ENCODE measurements at places on chromosomes 7 and 10.

- no peak for DNase-seq
Observed at GRCh38 chr7:1352656-1353271, 106.5 kb downstream of the MICALL2 start.

GRCh38 chr10:20004087-20004523, 187.9 kb downstream of the PLXDC2 start:
- DNase-seq, result peak; percentile 3

DNA sequence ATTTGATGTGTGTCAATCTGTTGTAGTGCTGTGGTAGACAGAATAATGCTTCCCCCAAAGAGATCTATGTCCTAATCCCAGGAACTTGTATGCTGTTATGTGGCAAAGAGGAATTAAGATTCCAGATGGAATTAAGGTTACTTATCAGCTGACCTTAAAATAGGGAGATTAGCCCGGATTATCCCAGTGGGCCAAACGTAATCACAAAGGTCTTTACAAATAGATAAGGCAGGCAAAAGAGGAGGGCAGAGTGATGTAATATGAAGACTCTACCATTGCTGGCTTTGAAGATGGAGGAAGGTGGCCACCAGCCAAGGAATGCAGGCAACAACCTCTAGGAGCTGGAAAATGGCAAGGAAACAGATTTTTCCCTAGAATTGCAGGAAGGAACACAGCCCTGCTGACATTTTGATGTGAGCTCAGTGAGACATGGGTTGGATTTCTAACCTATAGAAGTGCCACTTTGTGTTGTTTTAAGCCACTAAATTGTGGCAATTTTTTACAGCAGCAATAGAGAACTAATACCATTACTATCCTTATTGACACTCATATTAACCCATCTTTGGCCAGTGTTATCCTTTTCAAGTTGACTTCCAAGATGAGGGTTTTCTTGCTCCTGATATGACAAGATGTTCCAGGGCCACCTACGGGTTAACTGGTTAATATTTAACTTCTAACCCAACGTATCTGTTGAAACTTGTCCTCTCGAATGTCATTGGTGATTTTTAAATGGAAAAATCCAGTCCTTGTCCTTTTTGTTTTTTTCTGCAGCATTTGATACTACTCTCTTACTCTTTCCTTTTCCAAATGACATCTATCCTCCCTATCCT, 29.3 kb downstream of the CYCS start:
- no peak for DNase-seq

DNA sequence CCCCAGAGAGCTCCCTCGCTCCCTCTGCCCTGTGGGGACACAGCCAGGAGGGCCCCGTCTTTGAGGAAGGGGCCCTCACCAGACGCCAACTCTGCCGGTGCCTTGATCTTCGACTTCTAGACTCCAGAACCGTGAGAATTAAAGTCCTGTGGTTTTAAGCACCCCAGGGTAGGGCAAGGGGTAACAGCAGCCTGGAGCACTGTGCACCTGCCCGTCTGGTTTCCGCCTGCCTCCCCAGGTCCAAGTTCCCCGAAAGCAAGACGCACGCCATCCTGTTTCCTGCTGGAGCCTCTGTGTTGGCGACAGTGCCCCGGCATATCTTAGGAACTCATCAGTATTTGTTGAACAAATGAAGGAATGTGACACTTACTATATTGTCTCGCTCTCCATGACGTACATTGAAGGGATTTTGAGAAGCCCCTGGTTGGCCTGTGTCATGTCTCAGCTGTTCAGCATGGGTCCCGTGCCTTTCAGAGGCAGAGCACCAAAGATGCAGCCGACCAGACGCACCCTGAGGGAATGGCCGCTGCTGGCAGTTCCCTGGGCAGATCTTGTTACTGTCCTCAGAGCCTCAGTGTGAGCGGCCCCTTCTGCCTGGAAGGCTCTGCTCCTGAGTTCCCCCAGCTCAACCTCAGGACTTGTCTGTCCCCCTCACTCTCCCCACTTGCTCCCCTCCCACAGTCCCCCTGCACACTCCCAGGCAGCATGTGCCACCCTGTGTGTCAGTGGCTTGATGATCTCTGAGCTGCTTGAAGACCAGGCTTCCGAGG, 226.2 kb downstream of the TCERG1L start:
- no peak for DNase-seq

DNA sequence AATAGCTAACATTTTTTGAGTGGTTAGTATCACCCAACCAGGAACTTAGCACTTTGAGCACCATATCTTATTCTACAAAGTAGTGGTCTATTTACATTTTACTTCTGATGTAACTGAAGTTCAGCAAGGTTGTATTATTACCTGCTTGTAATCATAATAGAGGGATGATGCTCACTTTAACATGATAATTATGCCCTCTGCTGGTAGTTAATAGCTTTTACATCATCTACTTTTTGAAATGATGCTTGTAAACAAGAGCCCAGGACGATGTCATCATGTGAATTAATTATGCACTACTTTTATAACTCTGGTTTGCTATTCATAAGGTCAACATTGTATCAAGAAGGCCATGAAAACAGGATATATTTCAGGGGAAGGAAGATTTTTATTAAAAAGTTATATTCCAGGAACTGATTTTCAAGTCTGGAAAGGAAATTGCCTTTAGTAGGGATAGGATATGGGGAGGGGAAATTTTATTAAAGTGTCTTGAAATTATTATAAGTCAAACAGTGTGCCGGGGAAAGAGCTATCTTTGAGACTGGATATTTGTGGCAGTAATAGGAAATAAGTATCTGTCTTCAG, 80.3 kb upstream of the SCIN start:
- peak; percentile 40 for DNase-seq

GRCh38 chr7:20183086-20183485, 34.1 kb downstream of the MACC1 start:
- no peak for DNase-seq

GRCh38 chr7:108234971-108235450, 104.8 kb upstream of the LAMB4 start:
- no peak for DNase-seq

GRCh38 chr10:70234668-70235447, 1.6 kb upstream of the PPA1 start:
- no peak for DNase-seq

GRCh38 chr7:84218681-84219080, 24.1 kb upstream of the SEMA3A start:
- no peak for DNase-seq

DNA sequence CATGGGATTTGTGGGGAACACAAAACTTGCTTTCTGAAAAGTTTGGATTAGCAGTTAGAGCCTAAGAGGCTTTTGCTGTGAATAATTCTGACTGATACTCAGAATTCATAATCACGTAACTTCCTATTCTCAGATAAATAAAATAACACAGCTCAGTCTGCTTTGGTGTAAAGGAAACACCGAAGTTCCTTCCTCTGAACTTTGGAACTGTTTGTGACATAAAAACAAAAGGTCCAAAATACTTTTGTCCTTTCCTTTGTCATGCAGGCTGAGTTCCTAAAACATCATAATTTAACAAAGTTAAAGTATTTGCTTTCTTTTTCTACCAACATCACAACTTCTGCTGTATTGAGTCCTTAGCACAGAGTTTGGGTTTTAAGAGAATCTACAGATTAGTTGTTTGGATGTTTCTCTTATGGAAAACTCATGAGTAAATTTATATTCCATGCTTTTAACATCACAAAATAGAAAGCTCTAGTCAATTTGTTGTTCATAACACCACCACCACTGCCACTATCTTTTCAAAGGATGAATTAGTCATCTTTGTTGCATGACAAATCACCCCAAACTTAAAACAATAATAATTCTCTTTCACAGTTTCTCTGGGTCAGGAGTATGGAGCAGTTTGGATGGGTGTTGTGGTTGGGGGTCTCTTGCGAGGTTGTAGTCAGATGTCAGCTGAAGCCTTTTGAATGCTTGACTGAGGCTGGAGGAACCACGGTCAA, 123.4 kb downstream of the REEP3 start:
- no peak for DNase-seq

DNA sequence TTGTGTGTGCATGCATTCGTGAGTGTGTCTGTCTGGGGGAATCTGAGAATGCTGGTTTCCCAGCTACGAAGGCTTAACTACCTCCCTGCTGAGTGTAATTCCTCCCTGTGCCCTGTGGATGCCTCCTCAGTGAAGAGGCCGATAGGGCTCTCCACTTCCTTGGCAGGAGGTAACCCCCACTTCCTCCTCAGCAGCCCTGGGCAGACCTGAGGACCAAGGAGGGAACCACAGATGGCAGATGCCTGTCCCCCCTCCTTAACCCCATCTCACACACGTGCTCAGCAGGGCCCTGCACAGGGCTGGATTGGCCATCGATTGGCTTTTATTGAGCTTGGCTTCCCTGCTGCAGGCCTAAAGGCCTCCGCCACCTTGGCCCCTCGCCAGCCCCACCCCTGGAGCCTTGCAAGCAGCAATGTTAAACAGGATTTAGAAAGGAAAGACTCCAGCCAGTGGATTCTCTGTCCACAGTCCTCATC, 45.6 kb upstream of the LRRC4 start:
- DNase-seq, result no peak

GRCh38 chr7:72243329-72243728, 168.8 kb downstream of the CALN1 start:
- DNase-seq, result no peak

DNA sequence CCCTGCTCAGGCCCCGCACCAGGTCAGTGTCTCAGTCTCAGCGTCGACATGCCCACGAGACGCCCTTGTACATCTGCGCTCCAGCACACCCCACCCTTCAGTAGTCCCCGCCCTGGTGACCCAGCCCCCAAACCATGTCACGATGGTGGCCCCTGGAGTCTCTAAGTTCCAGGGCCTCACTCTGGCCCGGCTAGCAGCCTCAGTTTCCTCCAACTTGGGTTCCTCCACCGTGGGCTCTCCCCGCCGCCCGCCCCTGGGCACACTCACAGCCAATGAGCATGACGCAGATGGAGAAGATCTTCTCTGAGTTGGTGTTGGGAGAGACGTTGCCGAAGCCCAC, 27.0 kb downstream of the KCNH2 start:
- DNase-seq, result no peak

GRCh38 chr7:4260867-4261600, 421.1 kb upstream of the FOXK1 start:
- no peak for DNase-seq

DNA sequence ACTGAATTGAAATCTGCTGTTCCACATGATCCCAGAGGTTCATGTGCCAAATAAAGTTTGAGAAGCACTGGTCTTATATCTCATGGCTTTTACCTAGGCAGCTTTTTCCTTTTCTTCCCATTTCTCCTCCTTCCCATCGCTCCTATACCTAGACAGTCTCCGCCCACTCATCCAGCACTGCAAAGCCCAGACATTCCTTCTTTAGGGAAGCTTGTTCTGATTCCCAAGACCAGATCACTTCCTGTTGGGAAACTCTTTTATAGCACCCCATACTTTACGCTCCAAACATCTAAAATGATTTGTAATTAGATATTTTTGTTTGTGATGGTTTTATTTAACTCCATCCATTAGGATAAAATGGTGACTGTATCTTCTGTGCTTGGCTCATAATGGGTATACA, 75.9 kb downstream of the BMPER start:
- no peak for DNase-seq

GRCh38 chr10:121059351-121059750, 208.2 kb downstream of the WDR11 start:
- DNase-seq, result no peak

DNA sequence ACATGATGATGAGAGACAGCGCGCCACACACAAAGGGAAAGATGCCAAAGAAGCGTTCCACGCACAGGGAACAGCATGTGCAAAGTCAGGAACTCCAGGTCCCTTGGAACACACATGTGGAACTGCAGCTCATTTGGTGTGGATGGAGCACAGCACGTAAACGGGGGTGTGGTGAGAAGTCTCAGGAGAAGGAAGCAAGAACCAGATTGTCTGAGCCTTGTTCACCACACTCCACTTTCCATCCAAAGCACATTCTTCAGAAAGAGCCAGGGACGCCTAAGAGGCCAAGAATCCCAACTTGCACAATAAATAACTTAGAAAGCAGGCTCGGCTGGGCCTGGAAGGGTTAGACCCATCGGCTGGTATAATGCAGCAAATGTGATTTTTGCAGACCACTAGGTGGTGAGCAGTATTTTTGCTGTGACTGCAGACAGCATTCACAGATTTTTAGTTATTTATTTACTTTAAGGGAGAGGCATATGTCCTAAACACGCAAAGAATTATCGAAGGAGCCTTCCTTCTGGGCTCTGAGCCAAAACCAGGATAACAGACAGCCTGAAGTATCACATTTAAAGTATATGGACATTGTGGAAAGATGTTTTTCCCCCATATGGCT, 27.9 kb upstream of the ASCC1 start:
- DNase-seq, result no peak

- DNase-seq, result no peak
Observed at GRCh38 chr7:127730658-127731276, 78.8 kb downstream of the SND1 start.

DNA sequence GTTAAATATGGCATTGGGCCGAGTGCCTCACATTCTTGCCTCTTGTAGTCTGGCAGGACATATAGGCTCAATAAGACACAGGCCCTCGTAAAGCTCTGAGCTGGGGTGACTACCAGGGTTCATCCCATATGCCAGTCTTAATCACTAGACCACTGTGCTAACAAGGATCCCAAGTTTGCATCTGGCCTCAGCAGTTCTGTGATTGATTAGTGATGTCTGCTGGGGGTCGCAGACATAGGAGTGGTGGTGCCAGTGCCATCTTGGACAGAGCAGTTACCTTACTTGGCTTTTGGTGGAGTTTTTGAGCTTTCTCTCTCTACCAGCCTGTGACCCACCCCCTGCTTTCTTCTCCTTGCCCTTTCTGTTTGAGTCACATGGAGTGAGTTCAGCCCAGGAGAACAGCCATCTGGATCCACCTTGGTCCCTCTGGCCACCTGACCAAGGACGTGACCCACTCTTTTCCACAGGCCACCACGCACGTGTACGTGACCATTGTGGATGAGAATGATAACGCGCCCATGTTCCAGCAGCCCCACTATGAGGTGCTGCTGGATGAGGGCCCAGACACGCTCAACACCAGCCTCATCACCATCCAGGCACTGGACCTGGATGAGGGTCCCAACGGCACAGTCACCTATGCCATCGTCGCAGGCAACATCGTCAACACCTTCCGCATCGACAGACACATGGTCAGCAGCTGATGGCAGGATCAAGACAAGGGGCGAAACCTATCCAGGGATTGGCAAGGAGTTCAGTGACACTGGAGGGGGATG, 4.1 kb upstream of the VSIR start:
- no peak for DNase-seq

DNA sequence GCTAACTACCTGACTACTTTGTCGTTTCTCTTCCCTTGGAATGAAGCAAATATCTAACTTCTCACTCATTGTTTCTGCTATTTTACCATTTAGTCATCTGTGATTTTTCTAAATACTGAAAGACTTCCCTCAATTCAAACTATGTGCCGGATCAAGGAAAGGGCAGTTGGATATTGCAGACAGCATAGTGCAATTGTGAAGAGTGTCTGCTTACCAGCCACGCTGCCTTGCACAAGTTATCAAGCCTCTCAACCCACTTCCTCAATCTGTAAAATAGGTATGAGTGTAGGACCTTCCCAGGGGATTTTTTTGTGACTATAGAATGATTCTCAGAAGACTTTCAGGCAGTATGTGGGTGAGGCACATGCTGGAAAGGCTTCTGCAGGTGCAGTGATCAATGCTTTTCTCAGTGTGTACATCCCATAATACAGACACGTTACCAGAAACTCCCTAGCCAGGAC, 54.3 kb downstream of the EGFR start:
- DNase-seq, result no peak

- no peak for DNase-seq
Observed at GRCh38 chr7:143171697-143172096, 11.5 kb upstream of the TAS2R39 start.

Measured in CD4-positive, alpha-beta T cell treated with Interleukin-17A for 1 hour (primary cell).